ENCODE measurements at places on chromosomes 6 and 20.

DNA sequence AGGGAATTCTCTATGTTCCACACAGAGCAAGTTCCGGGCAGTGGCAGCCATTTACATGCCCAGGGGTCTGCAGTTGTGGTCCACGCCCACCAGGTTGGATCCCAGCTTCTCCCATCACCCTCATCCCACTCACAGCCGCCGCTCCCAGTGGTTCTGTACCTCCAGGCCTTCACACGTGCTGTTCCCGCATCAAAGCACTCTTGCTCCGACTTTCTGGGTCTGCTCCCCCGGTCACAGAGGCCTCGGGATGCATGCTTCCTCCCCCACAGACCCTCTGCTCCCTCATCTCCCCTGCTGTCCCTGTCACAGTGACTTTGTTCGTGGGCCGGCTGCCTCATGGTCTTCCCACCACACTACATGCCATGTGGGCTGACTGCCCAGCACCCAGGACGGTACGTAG, 332.5 kb downstream of the TAF4 start:
- no peak for DNase-seq

GRCh38 chr20:17726902-17727301, 27.1 kb downstream of the BANF2 start:
- no peak for DNase-seq

DNA sequence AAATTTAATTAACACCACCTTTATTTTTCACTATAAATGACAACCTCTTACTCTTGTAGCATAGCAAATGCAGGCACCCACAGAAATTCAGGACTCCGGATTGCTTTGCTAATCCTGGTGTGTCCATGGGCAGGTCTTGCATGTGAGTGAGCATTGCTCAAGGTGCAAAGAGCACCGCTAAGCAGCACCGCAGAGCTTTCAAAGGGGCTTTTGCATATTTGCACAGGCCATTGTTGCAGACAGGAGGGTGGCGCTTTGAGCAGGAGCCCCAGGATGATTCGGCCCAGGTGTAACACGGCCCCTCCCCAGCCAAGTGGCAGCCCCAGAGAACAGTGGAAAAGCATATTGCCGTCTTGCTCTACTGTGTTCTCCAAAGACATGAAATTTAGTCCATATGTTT, 293.2 kb downstream of the NRN1 start:
- no peak for DNase-seq

DNA sequence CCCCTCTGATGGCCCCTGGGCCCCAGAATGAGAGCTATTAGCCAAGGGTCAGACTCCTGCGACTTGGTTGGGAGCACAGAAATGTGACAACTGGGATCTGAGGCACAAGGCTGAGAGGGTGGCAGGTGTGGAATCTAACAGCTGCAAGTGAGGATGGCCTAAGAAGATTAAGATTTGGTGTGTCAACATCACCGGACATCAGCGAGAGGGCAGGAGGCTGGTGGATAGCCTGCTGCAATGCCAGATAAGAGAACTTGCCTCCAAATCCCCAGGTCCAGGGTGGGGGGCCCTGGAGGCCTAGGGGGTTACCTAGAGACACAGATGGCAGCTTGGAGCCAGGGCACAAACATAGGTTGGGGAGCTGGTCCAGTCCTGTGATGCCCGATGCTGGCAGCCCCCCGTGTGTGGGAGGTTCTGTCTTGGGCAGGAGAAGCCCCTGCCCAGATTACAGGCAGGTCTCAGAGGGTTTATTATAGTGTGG, 155.8 kb downstream of the GRM4 start:
- no peak for DNase-seq

- peak; percentile 15 for DNase-seq
Measured at GRCh38 chr6:166707045-166707444, 80.0 kb upstream of the RPS6KA2 start.

DNA sequence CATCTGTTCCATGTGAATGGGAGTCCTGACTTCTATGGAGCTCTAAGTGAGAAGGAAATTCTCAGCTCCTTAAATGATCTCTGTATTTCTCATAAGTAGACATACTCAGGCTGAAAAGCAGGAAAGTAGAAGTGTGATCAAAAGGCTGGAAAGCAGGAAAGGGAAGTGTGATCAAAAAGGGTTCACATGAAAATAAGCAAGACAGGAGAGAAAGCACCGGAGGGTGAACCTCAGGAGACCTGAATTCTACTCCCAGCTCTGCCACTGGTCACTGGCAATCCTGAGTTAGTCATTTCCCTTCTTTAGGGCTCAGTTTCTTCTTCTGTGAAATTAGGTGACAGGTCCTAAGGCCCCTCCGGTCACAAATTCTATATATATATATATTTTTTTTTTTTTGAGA, 55.5 kb upstream of the TRERF1 start:
- no peak for DNase-seq

DNA sequence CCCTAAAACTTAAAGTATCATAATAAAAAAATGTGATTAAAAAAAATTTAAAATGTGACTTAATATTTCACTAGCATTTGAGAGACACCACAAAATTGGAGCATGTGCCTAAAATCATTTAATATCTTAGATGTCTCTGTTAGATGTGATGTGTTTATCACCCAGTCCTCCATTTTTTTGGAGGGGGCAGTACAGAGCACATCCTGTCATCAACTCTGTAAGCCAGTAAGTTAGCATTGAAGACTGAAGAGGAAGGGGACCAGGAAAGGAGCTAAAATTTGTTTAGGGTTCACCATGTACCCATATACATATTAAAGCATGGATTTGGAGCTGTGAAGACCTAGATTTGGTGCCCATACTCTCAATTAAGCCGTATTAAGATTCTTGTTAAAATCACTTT, 30.7 kb upstream of the ADIG start:
- no peak for DNase-seq

All from right kidney (tissue), 9 donors.